ENCODE measurements at places on chromosomes 1 and 21. TPM values are rescaled to one million over a fixed set of nuclear protein-coding genes. Genes with fewer than 3 reads are reported as not detected.

DNA sequence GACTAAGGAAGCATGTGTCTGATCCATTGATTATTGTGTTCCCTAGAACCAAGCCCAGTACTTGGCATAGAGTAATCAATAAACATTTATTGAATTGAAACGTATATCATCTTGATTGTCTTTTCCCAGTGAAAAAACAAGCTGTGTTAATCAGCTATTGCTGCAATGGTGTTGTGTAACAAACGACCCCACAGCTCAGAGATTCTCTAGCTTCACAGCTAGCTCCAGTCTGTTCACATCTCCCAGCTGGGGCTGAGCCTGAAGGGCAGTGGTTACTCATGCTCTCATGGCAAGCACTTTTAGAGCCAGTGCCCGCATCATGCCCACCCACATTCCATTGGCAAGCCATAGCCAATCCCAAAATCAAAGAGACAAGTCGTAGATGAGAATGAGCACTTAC lies 237.4 kb upstream of the RAB4A start:
- DNase-seq: no peak

- no peak for DNase-seq
Observed at GRCh38 chr1:13583966-13584791, 547 bp downstream of the PDPN start.

DNA sequence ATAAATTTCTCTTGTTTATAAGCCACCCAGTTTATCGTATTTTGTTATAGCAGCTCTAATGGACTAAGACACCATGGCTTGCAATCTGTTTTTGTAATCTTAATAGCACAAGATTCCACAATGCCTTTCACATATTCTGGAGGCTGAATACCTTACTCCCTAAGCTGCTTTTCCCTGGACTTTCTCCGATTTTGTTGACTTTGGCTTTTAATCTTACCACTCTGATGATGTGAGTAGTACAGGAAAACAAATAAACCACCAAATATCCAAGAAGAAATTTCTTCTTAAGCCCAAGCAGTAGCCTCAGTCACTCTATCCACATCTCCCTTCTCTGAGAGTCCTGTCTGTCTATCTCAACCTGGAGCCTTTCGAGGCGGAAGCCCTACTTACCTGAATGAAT lies 838.6 kb downstream of the LTN1 start:
- DNase-seq: no peak

GRCh38 chr1:64828829-64829228 lies 84.0 kb downstream of the RAVER2 start:
- DNase-seq: no peak

GRCh38 chr1:40977716-40978115 lies 1.8 kb upstream of the CTPS1 start:
- DNase-seq: no peak

- DNase-seq: no peak
Observed at GRCh38 chr1:229264487-229264886, 6.4 kb upstream of the RAB4A start.

The EPS8L3 gene
- not detected for polyA plus RNA-seq

The TEX38 gene
- polyA plus RNA-seq: 0.37 TPM

DNA sequence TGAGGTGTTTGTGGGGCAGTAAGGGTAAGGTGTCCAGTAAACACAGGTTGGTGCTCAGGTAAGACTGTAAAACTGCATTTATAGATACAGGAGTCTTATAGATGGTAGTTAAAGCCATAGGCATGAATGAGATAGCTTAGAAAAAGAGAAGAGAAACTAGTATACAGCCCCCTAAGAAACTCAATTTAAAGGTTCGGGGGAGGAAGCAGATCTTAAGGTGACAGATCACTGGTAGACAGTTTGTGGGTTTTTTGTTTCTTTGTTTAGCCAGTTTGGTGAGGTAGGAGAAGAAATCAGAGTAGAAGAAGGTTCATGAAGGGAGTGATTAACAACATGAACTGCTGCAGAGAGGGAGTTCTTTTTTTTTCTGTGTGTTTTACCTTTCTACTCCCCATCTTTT lies 6.1 kb upstream of the AGO3 start:
- DNase-seq: no peak

The C1orf115 gene
- polyA plus RNA-seq: 1.4 TPM

- DNase-seq: no peak
Observed at GRCh38 chr1:181429462-181429861, 53.9 kb upstream of the CACNA1E start.
